ENCODE measurements at places on chromosomes 7 and 10.

GRCh38 chr7:17313194-17313593 lies 14.7 kb downstream of the AHR start:
- no peak for DNase-seq

DNA sequence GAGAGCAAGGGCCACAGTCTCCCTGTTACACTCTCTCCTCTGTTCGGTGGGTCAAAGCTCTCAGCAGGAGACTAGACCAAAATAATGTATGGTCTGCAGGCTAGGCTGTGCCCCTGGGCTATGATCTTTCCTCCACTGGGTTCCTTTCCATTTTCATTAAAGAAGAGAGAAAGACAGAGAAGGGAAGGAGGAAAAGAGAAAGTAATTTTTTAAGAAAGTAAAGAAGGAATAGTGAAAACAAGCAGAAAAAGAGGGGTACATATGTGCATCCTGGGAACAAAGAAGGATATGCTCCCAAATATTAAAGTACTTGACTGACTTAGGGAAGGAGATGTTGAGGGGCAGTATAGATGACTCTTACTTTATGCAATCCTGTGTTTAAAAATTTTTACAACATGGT lies 33.6 kb upstream of the PIK3AP1 start:
- DNase-seq: no peak

DNA sequence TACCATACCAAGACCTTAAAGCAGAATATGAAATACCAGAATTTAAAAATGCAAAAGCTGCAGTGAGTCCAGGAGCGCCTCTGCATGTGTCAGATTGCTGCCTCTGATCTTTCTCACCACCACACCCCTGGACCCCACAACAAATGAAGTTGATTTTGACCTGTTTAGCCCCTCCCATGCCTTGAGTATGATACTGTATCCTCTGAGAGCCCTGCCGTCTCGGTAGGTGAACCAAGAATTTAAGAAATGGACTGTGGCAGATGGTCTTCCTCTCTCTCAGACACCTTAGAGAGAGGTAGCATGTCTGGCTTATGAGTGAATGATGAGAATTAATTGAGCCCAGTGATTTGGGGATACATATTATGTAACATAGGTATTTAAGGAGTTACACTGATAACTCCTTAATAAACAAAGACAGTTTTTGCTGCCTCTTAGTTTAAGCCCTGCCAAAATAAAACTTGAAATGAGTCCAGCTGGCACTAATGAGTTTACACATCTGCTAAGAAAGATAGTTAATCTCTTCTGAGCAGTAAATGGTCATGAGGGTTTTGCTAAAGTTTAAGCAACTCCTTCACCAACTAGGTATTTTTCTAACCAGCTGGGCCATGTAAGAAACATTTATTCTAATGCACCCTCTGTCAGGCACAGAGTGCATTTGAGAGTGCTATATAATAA lies 4.5 kb upstream of the TFPI2 start:
- no peak for DNase-seq

GRCh38 chr10:34298346-34298818 lies 516.7 kb downstream of the PARD3 start:
- DNase-seq: no peak

GRCh38 chr7:151721236-151721635 lies 155.7 kb downstream of the PRKAG2 start:
- no peak for DNase-seq

- no peak for DNase-seq
These were observed 187.4 kb upstream of the MGMT start for GRCh38 chr10:129279446-129280154.

GRCh38 chr7:87318741-87319140 lies 26.7 kb upstream of the CROT start:
- DNase-seq: no peak

GRCh38 chr7:70360557-70360956 lies 762.3 kb downstream of the AUTS2 start:
- DNase-seq: peak; percentile 2

DNA sequence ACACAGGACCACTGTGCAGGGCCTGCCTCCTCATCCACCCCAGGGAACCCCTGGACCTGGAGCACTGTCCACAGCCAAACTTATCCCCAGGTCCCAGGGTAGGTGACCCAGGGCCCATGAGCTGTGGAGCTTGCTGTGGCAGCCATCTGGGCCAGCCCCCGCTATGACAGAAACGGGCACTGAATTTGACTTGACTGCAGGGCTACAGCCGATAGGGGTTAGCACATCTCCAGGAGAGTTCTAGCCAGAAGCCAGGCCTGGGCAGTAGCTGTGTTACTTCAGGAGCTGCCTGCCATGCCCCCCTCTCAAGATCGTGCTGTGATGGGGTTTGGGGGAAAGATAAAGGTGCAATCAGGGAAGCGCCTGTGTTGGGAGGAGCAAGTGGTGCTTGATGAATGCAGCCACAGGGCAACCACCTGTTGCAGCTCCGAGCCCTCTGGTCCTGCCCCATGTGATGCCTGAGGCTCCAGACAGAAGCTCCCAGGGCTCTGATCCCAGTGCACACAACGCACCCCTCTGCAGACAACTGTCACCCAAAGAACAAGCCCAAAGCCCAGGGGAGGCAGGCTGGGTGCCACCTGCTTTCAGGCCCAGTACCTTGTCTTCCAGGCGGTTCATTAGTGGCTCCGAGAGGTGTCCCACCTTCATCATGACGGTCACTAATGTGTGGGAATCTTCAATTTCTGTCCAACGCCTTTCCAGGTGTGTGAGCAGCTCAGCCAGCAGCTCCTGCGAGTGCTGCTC lies 6.5 kb downstream of the TBRG4 start:
- no peak for DNase-seq

- DNase-seq: no peak
These were observed 406.6 kb downstream of the HTR7 start for GRCh38 chr10:90451283-90451682.

DNA sequence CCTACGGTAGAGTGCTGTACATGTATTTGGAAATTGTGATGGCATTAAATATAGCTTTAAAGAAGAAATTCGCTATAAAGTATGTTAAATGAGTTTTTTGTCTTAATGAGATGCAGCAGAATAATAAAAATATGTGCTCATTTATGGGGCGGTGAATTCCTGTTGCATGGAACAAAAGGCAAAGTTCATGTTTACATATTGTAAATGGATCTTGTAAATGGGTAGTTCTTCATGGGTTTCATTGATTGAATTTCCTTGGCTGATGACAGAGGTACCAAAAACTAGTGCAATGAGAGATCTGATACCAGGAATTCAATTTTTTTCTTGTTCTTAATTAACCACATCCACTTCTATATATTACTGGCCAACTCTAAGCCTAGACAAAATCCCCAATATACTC lies 284.2 kb downstream of the SUGCT start:
- no peak for DNase-seq

DNA sequence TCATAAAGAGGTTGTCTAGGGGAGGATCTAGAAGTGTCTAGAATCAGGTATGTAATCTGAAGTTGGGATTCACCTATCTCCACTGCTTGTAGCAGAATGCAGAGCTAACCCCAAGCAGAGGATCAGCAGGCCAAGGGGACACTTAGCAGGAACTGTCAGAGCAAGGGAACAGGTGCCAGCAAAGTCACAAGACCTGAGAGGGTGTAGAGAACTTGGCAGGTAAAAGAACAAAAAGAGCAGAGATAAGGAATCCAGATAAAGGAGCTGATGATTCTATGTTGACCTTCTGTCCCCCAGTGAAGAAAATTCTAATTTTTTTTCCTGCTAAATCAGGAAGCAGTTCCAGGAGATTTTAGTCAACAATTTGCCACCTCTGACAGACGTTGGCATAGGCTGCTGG lies 91.4 kb upstream of the CCDC71L start:
- DNase-seq: no peak

DNA sequence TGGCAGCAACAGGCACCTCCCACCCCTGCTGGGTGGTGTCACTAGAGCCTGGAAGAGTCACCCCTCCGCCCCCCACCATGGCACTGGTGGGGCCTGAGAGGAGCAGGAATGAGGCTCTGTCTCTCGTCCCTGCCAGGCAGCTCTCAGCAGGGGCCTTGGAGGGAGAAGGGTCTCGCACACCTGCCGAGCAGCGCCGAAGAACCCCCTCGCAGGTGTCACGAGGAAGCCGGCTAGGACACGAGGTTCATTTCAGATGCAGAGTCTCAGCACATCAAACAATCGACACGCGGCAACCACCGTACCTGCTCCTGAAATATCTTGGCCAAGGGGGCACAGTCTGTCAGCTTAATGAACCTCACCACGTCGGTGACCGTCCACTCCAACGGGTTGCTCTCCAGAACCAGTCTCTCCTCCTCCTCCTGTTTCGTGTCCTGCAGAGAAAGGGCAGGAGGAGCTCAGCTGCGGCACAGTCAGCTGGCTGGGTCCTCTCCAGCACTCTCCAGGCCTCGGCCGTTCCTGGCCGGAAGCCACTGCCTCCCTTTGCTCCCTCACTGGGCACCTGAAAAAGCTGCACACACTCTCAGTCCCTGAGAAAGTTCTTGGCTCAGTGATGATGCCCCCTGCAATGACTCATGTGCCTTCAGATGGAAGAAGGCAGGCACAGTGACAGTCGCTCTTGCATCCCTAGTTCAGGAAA lies 240.1 kb downstream of the SFMBT2 start:
- peak; percentile 56 for DNase-seq

- no peak for DNase-seq
These were observed 39.2 kb upstream of the SLC35B4 start for GRCh38 chr7:134355927-134356326.

DNA sequence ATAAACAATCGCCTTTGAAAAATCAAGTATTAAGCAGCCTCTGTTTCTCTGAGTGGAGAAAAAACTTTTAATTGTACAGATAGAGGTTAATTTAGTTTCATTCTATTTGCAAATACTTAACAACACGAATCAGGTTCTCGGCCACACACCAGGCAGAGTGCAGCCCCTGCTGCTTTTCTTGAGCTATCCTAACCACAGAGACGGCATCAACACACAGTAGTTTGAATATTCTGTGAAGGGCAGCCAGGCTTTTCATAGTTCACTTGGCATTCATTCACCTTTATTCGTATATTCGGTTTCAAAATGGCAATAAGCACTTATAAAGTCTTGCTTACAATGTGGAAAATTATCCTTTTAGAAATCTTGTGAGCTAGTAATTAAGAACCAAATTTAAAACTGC lies 5.7 kb downstream of the ADARB2 start:
- DNase-seq: no peak

- no peak for DNase-seq
These were observed 645.9 kb downstream of the XPNPEP1 start for GRCh38 chr10:109277456-109277855.

DNA sequence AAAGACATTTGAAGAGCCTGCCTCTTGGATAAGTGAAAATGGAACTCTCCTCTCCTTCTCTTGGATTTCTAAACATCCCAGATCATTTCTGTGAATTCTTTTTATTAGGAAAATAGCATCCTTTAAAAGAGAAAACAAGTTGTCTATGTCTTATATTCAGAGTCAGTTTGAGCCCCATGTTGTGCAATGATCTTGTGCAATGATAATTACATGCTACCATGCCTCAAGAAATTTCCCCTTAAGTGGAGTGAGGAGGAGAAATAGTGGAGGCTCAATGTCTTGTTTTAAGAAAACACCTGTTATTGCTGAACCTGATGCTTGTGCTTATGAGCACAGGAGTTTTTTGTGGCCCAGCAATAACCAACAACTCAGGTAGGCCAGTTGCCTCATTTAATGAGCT lies 103.6 kb downstream of the NPSR1 start:
- DNase-seq: no peak

DNA sequence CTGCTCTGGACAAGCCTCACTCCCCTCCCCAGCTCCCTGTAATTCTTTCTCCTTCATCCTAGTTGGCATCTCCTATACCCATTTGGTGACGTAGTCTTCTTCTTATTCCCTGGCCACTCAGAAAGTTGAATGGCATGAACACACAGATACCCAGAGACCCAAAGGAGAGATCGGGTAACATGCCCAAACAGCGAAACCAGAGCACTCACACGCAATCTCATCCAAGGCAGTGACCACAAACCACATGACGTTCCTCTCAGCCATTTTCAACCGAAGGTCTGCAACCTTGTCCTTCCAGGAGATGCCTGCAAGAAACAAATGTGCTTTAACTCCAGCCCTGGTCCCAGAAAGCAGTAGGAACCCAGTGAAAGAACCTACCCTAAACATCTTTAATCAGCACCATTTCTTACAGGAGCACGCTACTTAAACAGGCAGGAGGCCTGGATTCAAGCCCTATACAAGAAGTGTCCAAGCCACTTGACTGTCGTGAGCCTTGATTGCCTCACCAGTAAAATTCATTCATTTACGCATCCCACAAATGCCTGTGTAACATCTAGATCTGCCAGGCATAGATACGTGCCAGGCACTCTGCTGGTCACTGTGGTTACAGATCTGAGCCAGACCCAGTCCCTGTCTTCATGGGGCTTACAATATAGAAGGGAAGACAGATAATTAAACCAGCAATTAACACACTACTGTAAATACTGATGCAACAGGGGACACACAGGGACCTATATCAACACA lies 37.1 kb downstream of the XPNPEP1 start:
- no peak for DNase-seq

DNA sequence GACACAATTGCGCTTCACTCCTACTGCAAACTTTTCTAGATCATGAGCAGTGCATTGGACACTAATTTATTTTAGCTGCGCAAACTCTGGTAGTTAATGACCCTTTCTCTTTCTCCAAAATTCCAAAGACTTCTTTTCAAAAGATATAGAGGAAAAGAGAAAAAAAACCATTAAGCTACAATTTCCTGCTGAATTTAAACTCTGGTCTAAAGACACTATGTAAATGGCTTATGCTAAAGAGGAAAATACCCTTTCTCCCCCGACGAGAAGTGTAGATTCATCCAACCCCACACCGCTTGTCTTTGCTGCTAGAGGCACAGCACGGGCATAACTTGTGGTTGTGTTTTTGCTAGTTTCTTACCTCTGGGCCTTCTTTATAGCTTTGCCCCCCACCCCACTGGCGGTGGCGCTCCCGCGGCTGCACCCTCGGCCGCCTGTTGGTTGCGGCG lies 84.1 kb downstream of the SNX10 start:
- no peak for DNase-seq

GRCh38 chr10:16519908-16520861 lies 1.5 kb downstream of the C1QL3 start:
- no peak for DNase-seq

- DNase-seq: peak; percentile 50
These were observed at the start of gene SMARCD3 for GRCh38 chr7:151248346-151249033. SMARCD3 (minus strand) TSS chr7:151248694; CDS start chr7:151248562, 132 bp downstream.

- no peak for DNase-seq
These were observed 93.2 kb upstream of the KIF5B start for GRCh38 chr10:32149252-32149955.

GRCh38 chr7:37065779-37066271 lies 341.5 kb upstream of the AOAH start:
- DNase-seq: no peak

- no peak for DNase-seq
These were observed 7.1 kb downstream of the ZNF736 start for GRCh38 chr7:64320547-64321513.

DNA sequence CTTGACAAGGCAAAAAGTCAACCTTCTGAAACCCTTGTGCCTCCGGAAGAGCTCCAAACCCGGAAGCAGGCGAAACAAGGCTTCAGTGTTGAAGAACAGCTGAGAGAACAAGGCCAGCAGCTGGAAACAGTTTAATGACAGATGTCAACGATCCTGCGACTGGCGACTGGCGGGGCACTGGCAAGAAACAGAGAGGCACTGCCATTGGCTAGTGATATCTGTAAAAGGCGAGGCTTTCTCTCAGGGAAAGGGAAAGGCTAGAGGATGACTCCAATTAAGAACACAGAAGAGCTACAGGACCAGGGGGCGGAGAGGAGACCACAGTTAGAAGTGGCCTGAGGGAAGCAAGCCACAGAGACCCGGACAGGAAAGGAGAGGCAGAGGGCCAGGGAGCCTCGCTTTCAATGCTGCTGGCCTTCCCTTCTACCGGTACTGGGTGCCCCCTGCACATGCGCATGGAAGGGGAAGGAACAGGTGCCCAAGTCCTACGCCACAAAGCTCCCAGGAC lies 19.4 kb downstream of the ITGB1 start:
- DNase-seq: peak; percentile 72

Data from midbrain (tissue), 1 donor.